Mammary epithelial cell (primary cell): ENCODE measurements at places on chromosomes 6 and 20. TPM values are rescaled to one million over a fixed set of nuclear protein-coding genes. Genes with fewer than 3 reads are reported as not detected.

GRCh38 chr6:9057937-9058336, 622.6 kb upstream of the SLC35B3 start:
- DNase-seq = no peak

GRCh38 chr6:17278289-17279063, 2.7 kb upstream of the RBM24 start:
- peak; percentile 39 for DNase-seq

DNA sequence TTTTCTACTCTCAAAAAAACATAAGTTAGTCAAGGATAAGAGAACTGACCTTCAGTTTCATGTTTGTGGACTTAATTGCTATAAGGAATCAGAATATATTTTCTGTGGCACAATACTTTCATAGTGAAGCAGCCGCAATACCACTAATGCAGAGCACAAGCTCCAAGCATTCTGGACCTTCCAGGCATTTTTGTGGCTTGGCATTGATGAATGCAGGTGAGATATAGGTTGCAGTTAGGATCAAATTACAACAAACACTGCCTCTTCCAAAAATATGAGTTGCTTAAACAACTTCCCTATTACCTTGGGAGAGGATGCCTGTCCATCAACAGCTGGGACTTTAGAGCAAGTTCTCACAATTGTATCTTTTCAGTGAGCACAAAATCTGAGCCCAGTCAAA, 162.8 kb upstream of the RSPO3 start:
- DNase-seq = peak; percentile 30

GRCh38 chr6:44002067-44002592, 125.1 kb downstream of the MRPL14 start:
- no peak for DNase-seq

DNA sequence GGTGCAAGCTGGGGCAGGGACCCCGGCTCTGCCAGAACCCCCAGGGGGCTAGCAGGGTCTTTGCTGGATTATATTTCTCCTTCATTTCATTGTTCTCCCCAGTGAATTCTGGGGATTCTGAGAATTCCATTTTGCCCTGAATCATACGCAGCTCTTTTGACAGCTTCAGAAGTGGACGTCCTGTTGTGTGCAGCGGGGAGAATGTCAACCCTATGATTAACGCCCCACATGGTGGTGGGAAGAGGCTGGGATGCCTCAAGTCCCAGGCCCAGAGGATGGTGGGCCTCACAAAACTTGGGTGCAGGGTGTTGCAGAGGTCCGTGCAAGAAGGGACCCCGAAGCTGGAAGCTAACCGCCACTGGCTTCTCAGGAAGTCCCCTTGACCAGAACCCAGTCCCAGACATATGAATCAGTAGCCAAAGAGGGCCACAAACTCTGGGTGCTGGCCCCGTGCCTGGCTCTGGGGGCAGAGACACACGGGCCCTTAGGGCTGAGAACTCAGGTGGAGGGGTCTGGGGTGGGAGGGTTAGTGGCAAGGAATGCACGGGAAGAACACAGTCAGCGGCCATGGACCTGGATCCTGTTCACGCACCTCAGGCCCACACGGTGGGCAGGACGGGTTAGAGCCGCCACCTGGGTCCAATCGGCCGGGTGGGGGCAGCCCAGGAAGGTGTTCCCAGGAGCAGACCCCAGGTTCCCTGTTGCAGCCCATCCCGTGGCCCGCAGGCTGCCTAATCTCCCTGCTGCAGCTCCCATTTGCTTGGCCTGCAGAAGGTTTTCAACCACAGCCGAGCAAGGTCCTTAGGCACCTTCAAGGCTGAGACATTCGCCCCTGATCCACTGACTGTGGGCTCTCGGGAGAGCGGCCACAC, 51.2 kb downstream of the YTHDF1 start:
- DNase-seq = no peak

- DNase-seq = no peak
Measured at GRCh38 chr6:26027491-26028211, 59.6 kb upstream of the HFE start.

DNA sequence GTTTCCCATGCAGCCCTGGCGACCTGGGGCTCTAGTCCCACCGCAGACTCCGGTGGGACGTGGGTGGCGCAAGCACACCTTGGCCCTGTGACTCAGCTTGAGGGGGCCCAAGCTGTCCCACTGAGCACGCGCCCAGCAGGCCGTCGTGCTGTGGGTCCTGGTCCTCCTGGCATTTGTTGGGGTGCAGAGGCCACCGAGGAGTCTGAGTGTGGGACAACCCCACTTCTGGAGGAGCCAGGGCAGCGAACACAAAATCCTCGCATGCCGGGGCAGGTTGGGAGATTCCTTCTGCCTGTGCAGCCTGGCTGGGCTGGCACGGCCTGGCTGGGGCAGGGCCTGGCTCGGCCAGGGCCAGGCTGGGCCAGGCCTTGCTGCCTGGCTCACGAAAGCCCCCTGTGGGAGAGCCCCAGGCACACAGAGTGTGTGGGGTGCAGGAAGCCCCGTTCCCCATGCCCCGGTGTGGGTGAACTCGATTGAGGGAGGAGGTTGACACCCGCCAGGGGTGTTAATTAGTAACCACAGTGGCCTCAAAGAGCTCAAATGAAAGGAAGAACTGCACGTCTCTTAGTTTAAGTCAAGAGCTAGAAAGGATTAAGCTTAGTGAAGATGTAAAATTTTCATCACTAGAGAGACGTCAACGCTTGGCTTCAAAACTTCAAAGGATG, 1808.5 kb upstream of the DEFB115 start:
- no peak for DNase-seq

- DNase-seq = no peak
Measured at GRCh38 chr6:85975957-85976356, 333.3 kb upstream of the SYNCRIP start.

DNA sequence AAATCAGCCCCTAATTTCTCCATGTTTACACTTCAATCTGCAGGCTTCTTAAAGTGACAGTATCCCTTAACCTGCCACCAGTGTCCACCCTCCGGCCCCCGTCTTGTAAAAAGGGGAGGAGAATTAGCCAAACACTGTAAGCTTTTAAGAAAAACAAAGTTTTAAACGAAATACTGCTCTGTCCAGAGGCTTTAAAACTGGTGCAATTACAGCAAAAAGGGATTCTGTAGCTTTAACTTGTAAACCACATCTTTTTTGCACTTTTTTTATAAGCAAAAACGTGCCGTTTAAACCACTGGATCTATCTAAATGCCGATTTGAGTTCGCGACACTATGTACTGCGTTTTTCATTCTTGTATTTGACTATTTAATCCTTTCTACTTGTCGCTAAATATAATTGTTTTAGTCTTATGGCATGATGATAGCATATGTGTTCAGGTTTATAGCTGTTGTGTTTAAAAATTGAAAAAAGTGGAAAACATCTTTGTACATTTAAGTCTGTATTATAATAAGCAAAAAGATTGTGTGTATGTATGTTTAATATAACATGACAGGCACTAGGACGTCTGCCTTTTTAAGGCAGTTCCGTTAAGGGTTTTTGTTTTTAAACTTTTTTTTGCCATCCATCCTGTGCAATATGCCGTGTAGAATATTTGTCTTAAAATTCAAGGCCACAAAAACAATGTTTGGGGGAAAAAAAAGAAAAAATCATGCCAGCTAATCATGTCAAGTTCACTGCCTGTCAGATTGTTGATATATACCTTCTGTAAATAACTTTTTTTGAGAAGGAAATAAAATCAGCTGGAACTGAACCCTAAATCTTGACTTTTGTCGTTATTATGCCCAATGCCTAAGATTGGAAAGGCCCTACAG, 4.5 kb downstream of the SOX4 start:
- peak; percentile 35 for DNase-seq

The USP49 gene
- 3.6 and 5.3 TPM in 2 replicates for total RNA-seq

The PHF20 gene
- total RNA-seq = 39.7 and 41.3 TPM in 2 replicates

The MAP7 gene
- 38.2 TPM for total RNA-seq

The PRR18 gene
- total RNA-seq = 0.09 and 0.11 TPM in 2 replicates
